HFFc6 (cell line): ENCODE measurements at places on chromosomes 3 and 15. TPM values are rescaled to one million over a fixed set of nuclear protein-coding genes. Genes with fewer than 3 reads are reported as not detected.

The TNFAIP8L3 gene
- 0.17 to 0.39 TPM (median 0.30 TPM) in 3 replicates for total RNA-seq

The P2RY14 gene
- not detected in 3 replicates for total RNA-seq

The TMCO5A gene
- total RNA-seq = not detected in 3 replicates

The GOLGA8J gene
- not detected in 3 replicates for total RNA-seq

The ANP32A gene
- total RNA-seq = 97.7 to 114 TPM (median 111 TPM) in 3 replicates

The SHQ1 gene
- total RNA-seq = 17.9 to 21.2 TPM (median 19.7 TPM) in 3 replicates

The LRRIQ4 gene
- total RNA-seq = not detected in 3 replicates

The ADGRG7 gene
- not detected in 3 replicates for total RNA-seq

The DISP2 gene
- total RNA-seq = 0.03 and 0.13 TPM in 2 replicates

DNA sequence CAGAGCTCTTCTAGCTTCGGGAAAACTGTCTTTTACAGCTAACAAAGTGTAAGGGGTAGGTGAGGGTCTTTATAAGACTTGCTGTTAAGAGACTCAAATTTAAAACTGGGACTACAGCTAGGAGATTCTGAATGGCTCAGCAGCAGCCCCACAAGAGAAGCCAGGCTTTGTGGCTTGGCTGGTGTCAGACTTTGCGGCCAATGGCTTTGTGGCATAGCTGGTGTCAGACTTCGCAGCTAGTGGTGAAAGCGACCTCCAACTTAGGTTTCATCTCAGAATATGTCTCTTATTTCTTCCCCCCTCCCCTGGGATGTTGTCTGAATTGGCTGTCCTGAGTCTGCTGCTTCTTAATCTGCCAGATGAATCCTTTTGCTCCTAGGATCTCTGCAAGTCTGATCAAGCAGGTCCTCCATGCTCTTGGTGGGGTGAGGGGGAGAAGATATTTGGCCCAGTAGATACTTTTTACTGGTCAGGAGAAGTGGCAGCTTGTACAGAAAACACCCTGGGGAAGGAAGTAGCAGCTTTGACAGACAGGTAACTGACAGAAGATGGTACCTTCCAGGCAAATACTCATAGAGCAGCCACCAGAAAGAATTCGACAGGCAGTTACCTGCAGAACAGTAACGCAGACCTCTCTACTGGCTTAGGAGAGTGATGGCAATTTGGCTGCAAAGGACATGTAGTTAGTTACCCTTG lies 8.4 kb downstream of the BOC start:
- no peak for DNase-seq

GRCh38 chr3:32376115-32376514 lies 15.5 kb upstream of the CMTM7 start:
- DNase-seq = no peak

GRCh38 chr15:93088981-93089726 lies at the start of gene RGMA:
Gene RGMA, minus strand, starts transcription at chr15:93089211. Its CDS starts 279 bp downstream, at chr15:93088932.
- DNase-seq = no peak

- DNase-seq = no peak
These were observed 157.4 kb downstream of the PLD1 start for GRCh38 chr3:171652932-171653331.

GRCh38 chr3:20056725-20057611 lies 16.7 kb downstream of the KAT2B start:
- peak; percentile 89 for DNase-seq

DNA sequence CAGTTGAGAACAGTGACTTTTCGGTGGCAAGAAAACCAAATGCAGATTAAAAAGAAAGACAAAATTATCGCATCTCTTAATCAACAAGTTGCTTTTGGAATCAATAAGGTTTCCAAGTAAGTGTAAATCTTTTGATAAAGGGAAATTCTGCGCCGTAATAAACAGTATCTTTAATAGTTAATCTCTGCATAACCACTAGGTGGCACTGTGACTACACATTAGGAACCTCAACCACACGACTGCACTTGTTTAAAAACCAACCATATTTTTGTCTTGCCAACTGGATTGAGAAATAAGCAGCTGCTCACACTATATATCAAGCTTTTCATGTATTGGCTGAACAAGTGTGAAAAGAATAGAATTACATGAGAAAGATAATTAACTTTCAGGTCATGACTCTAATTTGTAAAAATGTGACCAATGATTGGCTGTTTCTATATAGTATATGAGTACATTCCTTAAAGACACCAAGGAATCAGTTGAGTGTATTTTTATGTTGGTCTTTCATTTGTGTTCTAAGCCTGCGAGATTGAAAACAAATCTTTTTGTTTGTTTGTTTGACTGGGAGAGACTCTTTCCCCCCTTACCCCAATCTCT lies 72.7 kb downstream of the DZIP3 start:
- peak; percentile 63 for DNase-seq

- DNase-seq = no peak
These were observed 61.6 kb upstream of the ACAN start for GRCh38 chr15:88741671-88742070.

DNA sequence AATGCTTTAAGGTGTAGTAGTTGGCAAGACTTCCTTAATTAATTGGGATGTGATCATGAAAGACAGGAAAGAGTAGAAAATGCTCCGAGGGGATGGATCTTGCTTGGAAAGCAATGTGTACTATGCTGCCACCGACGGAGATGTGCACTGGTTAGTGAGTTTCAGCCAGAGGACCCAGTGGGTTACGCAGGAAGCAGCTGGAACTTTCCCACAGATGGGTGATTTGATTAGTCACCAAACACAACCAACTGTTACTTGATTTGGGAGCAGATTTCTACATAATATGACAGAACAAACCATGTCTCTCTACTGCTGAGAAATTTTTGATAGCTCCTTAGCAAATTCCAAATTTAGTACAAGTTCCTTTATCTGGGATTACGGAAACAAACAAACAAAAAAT lies 245.4 kb upstream of the MCTP2 start:
- DNase-seq = no peak

DNA sequence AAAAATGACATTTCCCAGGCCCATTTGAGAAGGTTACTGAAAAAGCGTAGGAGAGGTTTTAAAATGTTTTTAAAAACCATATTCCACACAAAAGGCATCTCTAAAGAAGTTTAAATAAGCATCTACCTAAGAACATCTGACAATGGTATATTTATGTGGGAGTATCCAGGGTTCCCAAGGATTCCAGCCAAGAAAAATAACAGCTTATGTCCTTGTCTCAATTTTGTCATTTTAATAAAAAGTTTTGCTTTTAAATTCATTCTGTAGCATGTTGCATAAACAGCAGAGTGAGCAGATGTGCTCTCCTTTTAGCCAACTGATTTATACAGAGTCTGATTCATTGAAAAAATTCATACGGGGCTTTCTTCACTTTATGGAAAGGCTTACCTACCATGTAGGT lies 129.9 kb downstream of the LRRC3B start:
- DNase-seq = no peak

DNA sequence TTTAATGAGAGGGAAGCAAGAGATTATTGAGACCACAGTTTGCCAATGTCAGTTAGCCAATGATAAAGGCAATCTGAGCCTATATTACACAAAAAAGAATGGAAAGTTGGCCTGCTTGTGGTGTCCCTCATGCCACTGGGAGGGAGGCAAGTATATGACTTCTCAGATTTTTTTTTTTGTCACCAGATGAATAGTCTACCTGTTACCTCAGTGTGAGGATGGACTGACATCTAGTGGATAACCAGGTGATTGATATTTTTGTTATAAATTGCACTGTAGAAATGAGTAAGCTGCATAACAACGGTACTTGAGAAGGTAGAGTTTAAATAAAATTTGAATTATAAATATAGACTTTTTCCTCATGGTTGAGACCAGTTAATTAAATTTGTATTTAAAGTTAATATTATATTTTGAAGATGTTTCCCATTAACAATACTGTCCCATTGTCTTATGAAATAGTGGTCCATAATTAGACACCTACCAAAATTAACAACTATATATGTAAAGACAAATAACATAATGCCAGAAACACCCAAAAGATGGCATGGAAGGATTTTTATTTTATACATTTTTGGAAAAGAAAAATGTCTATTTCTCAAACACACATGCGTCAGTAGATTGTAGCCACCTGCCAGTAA lies 237.8 kb upstream of the GADL1 start:
- peak; percentile 45 for DNase-seq

DNA sequence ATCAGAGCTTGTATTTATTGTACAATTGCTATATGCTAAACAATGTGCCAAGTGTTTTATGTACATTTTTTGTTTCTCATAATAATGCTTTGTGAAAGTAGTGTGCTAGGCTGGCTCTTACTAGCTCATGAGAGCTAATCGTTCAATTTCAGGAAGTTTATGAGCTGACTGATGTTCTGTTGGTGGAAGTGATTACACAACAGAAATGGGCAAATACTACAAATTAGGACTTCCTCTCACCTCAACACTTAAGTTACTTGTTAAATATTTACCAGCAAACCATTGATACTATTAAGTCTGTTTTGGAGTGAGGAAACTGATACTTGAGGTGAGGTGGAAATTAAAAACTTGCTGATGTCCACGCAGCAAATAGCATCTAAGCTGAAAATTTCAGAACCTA lies 32.3 kb downstream of the SLC9C1 start:
- DNase-seq = no peak

DNA sequence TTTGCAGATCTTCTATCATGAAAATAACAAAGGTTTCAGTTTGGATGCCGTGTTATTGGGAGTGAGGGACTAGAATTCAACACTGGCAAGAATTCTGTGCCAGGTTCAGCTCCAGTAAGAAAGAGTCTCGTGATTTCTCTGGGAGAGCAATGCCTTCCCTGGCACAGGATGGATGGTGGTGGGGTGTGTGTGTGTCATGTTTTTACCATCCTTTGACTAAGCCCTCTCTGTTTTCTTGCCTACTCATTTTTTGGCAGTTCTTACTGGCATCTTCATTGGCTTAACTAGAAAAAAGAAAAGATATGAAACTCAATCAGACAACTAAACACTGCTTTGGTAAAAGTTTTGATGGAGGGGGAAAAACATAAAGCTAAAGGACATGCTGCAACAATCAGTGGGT lies 86.6 kb downstream of the FMN1 start:
- DNase-seq = peak; percentile 46

DNA sequence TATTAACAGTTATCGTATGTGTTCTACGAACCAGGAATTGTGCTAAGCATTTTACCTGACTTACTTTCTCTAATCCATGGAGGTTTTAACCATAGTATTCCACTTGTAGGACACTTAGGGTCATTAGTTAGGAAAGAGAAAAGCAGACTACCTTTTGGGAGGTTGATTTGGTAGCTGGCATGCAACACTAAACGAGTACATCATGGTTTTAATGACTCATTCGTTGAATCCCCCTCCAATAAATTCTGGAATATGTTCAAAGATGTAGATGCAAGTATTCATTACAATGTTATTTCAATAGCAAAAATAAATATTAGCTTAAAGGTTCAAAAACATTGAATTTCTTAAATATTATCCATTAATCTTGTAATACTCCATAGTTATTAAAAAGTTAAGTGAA lies 162.5 kb downstream of the FMN1 start:
- no peak for DNase-seq

DNA sequence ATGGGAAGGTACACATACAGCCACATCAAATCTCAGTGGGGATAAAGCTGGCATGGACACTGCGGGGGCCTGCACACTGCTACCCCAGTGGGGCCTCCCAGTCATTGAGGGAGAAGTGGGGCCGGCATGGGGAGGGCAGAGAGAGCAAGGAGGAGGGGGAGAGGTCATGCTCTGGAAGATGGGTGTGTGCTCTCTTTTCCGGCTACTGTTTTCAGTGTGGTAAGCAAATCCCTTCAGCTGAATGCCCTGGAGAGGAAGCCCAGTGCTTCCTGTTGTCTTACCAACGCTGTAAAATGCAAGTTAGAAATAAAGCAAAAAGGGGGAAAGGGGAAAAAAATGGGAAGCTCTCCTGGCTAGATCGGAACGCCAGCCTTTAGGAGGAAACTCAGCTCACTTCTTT lies 30.8 kb downstream of the NRROS start:
- DNase-seq = no peak

DNA sequence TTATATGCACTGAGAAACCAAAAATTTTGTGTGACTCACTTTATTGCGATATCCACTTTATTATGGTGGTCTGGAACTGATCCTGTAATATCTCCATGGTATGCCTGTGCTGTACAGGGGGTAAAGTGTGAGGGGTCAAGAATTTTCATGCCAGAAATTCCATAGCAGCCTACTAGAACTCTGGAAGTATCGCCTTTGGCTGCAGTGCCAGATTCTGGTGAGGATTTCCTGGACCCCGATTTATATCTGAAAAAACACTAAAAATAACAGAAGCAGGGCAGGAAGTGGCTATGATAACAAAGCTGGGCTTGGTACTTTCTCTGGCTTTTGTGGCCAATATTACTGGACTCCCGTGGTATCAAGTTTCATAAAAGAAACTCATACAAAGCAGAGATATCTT lies 36.4 kb downstream of the CCDC80 start:
- DNase-seq = peak; percentile 79

DNA sequence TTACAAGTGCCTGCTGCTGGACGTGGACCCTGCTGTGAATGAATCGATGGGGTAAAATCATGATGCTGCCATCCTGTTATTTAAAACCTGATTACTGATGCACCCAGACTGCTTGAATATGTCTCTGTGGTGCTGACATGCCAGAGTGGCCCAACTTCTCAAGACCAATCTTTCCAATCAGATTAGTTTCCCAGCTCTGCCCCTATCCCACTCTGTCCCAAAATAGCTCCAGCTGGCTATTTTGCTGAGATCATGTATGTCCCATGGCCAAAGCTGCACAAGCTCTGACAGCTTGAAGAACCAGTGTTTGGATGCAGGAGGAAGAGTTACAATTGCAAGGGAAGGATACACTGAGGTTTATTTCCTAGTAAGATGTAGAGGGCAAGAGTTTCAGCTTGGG lies 153.6 kb downstream of the TMEM108 start:
- DNase-seq = no peak

DNA sequence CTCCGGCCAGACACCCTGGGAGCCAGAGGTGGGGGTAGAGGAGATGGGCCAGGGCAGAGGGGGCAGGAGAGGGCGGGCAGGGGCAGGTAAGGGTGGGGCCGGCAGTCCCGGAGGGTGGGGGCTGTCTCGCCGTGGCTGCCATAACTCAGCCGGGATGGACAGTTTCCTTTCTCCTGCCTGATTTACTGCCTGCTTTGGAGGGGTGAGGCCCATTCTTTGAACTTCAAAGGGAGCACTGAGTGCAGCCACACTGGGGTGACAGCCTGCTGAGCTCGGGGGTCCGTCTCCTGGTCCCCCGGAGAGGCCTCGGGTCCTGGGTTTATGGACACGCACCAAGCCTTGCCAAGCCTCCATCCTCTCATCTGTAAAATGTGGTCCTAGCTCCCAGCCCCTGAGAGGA lies 135.4 kb downstream of the FBLN2 start:
- DNase-seq = no peak

DNA sequence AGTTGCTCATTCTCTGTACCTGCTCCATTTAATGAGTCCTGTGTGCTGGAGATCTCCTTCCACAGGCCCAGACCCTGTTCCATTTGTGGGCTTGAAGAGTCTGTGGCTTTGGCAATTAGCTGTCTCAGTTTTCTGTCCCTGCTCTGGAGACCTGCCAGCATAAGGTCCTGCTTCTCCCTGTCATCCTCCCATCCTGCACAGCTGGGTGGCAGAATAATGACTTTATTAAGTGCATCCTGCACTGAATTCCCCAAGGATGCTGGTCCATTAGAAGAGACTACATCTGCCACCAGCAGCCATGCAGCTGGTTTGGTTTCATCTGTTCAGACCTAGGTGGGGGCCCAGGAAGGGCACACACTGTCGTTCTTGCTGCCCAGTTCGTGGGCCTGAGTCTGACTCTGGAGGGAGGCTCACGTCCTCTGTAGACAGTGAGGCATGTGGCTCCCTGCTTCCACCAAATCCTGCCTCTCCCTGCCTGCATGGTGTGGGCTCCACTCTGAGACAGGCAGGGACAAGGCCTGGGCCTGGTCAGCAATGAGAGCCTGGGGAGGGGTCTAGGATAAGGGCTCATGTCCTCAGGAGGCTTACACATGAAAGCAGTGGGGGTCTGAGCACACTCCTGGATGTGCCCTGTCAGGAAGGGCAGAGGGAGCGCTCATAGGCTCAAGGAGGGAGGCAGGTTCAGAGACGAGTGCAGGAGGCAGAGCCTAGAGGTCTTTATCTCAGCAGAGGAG lies 78.4 kb upstream of the PRR23E start:
- no peak for DNase-seq
